Spinal cord (tissue), 10 donors: ENCODE measurements at places on chromosomes 4 and X. TPM values are rescaled to one million over a fixed set of nuclear protein-coding genes. Genes with fewer than 3 reads are reported as not detected.
A peak's percentile ranks its signal among the peaks of the same experiment; 100 is the strongest.

- no peak for DNase-seq
Measured at GRCh38 chrX:135403374-135403773, 18.4 kb upstream of the SMIM10L2A start.

DNA sequence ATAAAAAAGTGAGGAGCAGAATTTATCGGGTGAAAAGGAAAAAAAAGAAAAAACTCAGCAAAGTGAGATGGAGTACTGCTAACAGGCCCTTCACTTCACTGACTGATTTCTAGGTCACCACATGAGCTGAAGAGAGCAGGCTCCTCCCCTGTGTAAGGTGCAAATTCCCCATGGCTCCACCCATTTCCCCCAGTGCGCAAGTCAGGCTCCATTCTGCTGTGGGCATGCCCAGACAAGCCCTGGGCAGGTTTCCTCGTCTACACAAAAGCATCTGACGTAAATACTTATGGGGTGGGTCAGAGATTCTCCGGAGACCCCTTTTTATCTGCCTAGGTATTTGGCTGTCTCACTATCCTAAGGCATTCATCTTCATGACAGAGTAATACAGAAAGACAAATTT, 157.9 kb downstream of the MAGEB5 start:
- DNase-seq, result no peak

- DNase-seq, result no peak
Measured at GRCh38 chr4:73974352-73974751, 7.5 kb downstream of the PF4 start.

GRCh38 chr4:86977621-86978184, 42.9 kb downstream of the AFF1 start:
- no peak for DNase-seq

DNA sequence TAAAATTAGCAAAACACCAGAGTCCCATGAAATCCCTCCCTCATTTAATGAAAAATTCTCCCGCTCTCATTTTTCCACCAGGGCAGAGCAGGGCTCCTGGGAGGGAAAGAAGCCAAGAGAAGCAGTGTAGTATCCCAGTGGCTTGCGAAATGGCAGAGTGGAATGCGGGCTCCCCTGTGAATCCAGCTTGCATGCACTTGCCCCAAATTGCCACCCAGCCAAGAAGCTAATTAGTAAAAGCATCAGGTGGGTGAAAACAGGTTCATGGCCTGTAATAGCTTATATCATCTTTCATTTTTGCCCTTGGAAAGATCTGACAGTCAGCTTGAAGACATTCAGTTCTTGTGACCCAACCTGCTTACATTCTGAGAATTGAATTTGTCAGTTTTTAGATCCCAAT, 10.1 kb downstream of the AMOT start:
- no peak for DNase-seq

- no peak for DNase-seq
Measured at GRCh38 chr4:142354794-142355420, 491.2 kb downstream of the INPP4B start.

GRCh38 chrX:110181459-110182137, 136.3 kb downstream of the AMMECR1 start:
- no peak for DNase-seq

DNA sequence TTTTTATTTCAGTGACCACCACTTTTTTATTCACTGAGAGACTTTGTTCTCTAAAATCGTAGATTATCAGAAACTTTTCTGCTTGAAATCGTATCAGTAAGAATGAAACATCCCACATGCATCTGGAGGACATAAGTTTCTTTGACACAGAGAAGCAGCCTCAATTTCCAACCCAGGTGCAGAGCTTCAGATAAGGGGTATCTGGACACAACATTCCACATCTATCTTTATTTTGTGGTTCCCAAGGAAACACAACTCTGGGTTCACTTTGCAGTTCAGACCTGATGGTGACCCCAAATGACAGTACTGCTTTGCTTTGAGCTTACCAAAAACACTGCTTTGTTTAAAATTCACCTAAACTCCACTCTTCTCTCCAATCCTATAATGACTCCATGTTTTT, 1.3 kb upstream of the CLCN5 start:
- DNase-seq, result no peak

DNA sequence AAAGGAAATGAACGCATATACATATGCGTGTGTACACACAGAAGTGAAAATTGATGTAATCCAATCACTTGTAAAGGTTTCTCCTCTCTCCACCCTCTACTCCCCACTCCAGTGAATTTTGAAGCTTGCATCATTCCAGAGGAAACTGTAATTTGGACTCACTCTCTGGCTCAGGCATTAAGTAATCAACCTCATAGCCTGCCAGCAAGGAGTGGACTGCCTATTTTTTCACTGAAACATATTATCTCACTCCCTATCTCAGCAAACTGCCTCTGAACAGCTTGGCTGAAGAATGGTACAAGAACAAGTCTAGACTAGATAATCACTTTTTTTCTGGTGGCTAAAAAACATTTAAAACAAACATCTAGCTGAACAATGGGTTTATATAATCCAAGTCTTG, 124.2 kb downstream of the C4orf51 start:
- peak; percentile 49 for DNase-seq

DNA sequence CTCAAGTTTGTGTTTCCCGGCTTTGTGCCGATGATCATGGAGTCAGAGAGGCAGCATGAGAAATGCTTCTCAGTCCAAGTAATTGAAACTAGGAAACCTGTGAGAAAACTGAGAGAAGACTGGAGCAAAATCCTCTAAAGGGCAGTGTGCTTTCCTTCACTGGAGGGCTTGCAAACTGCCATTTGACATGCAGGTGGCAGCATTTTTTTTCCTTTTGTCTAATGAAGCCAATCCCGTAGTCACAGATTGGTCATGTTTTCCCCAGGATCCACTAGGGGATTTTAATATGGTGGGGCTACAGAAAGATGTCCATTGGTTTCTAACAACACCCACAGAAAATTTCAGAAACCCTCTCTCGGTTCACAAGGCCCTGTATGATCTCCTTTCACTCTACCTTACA, 117.4 kb upstream of the NUDT10 start:
- DNase-seq, result peak; percentile 1

DNA sequence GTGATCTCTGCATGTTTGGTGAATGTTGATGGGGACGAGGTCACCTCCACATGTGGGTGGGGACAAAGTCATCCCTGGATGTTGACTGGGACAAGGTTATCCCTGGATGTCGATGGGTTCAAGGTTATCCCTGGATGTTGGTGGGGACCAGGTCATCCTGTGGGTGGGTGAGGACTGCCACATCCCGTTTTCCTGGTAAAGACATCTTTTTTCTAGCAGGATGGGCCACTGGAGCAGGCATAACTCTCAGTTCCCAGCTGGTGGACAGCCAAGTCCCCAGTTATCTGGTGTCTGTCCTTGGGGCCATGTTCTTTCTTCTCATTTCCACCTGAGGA, 28.3 kb upstream of the PLCXD1 start:
- no peak for DNase-seq

- DNase-seq, result no peak
Measured at GRCh38 chr4:69991016-69991415, 4.8 kb upstream of the STATH start.

Gene PLAC8
- total RNA-seq, result 1.1 TPM

Gene KIT
- 18.2 TPM for total RNA-seq
